IPS DF 6.9 (cell line): ENCODE measurements at places on chromosomes 6 and 20.

DNA sequence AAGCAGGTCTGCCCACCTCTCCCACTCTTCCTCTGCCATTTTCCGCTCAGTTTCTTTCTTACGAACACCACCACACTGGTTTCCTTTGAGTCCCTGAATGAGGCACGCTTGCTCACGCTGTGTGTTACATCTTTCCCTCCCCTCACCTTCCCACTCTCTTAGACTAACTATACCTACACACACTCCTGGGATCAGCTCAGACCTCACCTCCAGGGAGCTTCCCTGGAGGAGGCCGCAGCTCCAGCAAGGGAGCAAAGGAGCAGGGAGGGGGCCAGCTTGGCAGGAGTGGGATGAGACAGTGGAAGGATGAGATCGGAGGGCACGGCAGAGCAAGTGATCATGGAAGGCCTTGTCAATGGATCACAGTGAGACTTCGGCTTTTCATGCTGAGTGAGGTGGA is 28.3 kb upstream of the B4GALT5 start:
- no peak for DNase-seq

- DNase-seq: no peak
Measured at GRCh38 chr20:4782378-4782772, 60.7 kb downstream of the PRND start.

DNA sequence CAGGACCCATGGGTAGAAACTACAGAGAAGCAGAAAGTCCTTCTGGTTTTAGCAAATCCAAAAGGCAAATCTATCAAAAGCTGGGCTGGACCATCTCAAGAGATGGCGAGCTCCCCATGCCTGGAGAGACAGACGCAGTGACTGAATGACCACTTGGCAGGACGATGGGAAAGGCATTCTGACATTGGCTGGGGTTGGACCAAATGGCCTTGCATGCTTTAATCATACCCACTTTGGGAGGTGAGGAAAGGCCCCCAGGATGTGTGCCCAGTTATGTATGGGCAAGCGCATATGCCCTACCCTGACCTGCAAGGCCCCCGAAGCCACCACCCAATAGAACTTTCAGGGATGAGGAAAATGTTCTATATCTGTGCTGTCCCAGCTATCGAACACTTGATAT is 45.1 kb downstream of the JPH2 start:
- DNase-seq: no peak

GRCh38 chr6:18368277-18369105 is 18.7 kb upstream of the RNF144B start:
- DNase-seq: no peak

DNA sequence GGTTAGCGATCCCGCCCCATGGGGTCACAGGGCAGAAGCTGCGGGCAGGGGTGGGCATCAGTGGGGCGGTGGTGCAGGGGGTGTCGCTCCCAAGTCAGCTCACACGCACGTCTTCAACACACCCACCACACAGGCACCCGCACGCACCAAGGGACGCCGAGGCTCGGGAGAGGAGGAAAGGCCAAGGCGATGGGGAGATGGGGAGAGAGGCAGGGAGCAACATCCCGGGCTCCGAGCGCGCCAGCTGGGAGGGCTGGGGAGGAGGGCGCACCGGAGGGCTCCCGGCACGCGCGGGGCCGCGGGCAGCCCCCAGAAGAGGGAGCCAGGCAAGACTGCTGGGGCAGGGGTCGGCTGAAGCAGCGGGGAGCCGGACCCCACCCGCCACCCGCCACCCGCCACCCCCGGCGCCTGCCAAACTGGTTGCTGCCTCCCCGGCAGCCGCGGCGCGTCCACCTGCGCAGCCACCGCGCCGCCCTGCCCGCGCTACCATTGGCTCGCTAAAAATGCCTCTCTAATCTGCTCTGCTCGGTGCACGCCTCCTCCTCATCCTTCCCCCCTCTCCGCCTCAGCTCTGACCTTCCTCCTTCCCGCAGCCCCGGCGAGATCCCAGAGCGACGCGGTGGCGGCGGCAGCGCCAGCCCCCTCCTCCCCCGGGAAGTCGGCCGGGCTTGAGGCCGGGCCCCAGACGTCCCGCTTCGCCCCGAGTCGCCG is at the start of gene PACSIN1:
Gene PACSIN1 (plus strand): TSS at position 546 of the 711 bp plus-strand sequence. CDS start 60,230 bp downstream, outside the sequence.
- no peak for DNase-seq

DNA sequence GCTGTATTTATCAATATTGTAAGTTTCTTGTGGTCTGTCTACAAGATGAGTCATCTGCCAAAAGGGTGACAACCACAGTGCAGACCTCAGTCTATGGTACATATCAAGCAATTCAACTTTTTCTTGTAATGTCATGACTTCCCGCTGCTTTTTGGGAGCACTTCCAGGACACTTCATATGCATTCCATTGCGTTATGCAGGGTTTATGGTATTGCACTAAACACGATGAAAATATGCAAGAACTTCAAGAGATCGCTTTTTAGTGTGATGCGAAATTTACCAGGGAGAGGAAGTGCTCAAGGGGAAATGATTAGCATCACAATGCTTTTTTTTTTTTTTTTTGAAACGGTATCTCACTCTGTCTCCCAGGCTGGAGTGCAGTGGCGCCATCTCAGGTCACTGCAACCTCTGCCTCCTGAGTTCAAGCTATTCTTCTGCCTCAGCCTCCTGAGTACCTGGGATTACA is 166.5 kb downstream of the TFAP2A start:
- no peak for DNase-seq

DNA sequence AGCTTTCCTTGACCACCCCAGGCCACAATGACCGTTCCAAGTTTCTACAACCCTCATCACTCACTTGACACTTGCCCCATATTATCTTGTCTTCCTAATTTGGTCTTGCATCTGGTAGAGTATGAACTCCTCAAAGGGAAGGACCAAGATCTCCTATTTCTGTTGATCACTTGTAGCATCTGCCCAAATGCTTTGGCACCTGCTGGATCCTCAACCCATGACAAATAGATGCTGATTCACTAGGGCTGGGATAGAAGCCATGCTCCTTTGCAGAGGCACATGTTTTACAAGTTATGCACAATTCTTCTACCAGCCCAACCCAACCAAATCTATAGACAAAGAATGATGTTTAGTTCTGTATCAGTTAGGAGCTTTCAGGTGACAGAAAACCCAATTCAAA is 110.7 kb downstream of the UNC5CL start:
- DNase-seq: no peak

DNA sequence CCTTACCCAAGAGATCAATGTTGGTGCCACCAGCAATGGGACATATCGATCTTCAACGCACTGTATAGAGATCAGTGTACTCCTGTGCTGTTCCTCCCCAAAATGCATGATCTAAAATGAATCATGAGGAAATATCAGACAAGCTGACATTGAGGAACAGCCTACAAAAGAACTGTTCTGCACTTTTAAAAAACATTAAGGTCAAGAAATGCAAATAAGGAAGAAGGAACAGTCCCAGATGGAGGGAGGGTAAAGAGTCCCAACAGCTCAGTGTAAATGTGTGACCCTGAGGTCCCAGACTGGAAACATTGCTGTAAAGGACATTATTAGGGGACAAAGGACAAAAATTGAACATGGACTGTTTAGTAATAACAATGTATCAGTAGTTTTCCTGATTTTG is 24.3 kb upstream of the XRN2 start:
- no peak for DNase-seq

DNA sequence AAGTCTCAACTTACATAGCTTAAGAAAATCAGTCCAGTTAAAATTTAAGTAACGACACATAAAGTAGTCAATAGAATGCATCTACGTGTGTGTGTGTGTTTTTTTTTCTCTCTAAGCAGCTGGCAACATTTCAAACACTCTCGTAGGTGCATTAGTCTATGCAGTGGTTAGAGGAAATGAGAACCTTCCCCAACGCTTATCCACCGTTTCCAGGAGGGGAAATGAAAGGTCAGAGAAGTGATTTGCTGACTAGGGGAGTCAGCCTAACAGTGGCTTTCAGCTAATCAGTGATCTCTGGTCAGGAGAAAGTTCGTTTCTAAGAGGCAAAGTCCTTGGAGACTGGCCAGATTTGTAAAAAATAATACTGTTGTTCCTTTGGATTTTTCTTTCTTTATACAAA is 806.6 kb downstream of the C6orf118 start:
- DNase-seq: no peak

DNA sequence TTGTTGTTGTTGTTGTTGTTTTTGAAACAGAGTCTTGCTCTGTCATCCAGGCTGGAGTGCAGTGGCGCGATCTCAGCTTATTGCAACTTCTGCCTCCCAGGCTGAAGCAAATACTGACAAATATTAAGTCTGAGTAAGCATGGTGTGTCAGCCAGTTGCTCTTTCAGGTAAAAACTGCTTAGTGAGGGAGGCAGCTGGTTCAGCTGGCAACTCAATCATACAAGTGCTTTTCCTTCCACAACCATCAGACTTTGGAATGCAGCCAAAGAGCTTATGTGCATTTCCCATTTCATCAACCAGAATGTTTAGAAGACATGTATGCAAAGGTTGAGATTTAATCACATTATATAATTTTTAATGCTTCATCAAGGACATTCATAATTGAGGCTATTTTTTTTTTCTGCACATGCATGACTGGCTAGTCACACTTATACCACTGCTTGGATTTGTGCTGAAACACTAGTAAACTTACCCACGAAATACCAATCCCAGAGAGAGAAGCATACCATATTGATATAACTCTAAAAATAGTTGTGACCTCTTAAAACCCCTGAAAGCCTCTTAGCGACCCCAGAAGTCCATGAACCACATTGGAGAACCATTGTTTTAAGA is 56.0 kb downstream of the CLIC5 start:
- DNase-seq: no peak
